ENCODE measurements at places on chromosomes 3 and 15.
A peak's percentile ranks its signal among the peaks of the same experiment; 100 is the strongest.

- DNase-seq: no peak
These were observed 200.7 kb downstream of the GREM1 start for GRCh38 chr15:32918547-32918946.

- DNase-seq: peak; percentile 57
These were observed 19.5 kb downstream of the MESD start for GRCh38 chr15:80970018-80970657.

GRCh38 chr3:194577986-194578905 is 55.0 kb downstream of the TMEM44 start:
- peak; percentile 49 for DNase-seq

GRCh38 chr3:101902041-101902440 is 52.7 kb downstream of the NFKBIZ start:
- DNase-seq: no peak

- DNase-seq: no peak
These were observed 8.1 kb upstream of the DNASE1L3 start for GRCh38 chr3:58218904-58219303.

DNA sequence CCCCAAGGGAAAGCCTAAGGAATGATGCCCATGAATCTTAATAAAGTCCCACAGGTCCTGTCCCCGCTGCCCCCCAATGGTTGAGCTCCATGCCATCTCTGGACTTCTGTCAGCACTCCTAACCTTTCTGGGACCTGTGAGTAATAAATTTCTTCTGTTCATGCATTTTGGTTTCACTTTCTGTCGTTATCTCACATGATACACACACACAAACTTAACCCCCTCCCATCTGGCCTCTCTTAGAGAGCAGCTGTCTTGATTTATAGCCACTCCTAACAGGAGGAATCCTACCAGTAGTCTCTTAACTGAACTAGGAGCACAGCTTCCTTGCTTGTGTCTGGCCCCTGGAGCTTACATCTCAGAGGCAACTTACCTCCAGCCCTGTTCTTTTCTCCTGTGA is 82.7 kb upstream of the SELENOK start:
- DNase-seq: no peak

- no peak for DNase-seq
These were observed 136.3 kb downstream of the GHSR start for GRCh38 chr3:172312001-172312400.

DNA sequence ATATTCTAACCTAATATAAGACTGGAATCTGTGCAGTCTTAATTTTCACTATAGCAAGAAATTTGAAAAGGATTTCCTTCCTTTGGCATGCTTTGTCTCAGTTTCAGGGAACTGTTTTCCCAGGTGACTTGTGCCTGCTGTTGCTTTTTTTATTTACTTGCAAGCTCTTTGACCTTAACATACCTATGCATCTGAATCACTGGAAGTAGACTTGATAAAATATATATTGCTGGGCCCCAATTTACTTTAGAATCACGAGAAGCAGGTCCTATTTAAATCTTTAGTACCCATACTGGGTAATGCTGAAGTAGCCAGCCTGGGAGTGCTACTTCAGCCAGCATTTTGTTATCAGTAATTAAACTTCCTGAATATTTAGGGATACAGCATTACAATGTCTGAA is 257.9 kb upstream of the ALCAM start:
- DNase-seq: no peak

- DNase-seq: no peak
These were observed 26.1 kb upstream of the BHLHE40 start for GRCh38 chr3:4953119-4953518.

DNA sequence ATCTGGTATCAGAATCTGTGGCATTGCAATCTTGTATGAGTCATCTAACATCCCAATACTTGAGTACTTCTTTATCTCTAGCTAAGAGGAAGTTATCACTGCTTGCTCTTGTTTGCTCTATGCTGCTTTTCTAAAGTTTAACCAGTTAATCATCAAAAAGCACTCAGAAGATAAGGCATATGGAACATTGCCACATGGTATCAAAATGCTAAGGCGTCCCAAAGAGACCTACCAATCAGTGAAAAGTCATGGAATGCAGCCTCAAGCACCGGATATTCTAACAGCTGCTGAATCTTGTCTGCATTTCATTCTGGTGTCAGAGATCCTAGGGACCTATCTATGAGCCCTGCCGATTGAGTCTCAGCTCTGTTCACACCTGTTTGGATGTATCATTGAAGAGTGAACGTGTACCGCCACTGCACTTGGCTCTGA is 192.8 kb downstream of the ARPP21 start:
- DNase-seq: peak; percentile 3

DNA sequence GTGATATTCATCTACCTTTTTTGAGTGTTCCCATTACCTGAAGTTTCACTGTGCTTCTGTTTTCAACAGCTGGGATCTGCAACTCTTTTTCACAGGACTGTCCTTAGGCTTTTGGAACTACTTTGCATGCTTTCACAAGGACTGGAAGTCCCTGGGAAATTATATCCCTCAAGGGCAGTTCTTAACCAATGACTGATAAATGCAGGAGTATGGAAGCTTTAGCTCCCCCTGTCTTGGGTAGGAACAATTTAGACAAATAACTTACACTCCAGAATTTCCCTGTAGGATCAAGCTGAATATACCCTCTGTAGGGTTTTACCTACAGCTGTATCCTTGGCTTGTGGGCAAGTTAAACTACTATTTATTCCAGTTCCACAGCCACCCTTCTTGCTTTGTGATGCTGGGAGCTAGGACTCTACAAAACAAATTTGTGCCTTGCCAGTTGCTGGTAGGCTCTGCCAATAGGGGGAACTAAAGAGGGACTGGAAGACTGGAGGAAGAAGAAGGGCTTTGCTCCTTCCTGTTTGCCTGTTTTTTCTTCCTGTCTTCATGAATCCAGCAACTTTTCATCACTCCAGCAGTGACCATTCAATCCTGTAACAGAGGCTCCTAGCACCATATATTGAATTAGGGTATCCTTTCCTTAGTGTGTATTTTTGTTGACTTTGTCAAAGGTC is 6.8 kb upstream of the ZNF280D start:
- peak; percentile 35 for DNase-seq

GRCh38 chr3:77262361-77262760 is 222.5 kb downstream of the ROBO2 start:
- no peak for DNase-seq

GRCh38 chr3:184567946-184568559 is 6.5 kb downstream of the EPHB3 start:
- no peak for DNase-seq

DNA sequence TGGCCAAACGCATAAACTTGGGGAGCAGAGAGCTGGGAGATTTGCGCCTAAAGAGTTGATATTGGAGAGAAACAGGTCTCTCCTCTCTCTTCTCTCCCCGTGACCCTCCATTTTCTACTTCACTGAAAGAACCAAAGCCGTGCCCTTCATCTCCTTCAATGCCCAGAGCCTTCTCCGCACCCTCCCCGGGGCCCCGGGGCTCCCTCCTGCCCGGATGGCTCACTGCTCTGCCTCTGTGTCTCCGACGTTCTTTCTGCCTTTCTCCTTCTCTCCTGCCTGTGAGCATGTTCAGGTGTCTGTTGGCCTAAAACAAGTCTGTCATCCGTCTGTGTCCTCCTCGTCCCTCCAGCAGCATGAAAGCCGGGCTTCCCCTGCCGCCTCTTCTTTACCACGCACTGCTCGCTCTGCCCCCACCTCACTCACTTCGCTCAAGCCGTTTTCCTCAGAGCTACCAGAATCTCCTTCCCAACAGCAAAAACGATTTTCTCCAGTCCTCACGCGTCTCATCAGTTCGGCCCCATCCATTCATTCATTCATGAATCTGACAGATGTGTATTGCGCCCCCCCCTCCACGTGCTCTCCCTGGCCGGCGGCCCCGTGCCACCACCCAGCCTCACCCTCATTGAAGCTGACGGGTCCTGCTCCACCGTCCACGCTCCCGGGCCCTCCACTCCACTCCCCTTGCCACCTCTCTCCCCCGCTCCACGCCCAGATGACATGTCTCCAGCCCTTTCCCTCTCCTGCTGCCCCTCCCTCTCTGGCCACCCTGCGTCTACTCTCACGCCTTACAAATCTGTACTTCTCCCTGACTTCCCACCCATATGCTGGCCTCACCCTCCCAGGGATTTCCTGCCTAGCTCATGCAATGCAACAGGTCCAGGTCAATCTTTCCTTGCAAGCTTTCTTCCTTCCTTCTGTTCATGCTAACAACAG is 10.2 kb downstream of the MUC4 start:
- DNase-seq: peak; percentile 3

DNA sequence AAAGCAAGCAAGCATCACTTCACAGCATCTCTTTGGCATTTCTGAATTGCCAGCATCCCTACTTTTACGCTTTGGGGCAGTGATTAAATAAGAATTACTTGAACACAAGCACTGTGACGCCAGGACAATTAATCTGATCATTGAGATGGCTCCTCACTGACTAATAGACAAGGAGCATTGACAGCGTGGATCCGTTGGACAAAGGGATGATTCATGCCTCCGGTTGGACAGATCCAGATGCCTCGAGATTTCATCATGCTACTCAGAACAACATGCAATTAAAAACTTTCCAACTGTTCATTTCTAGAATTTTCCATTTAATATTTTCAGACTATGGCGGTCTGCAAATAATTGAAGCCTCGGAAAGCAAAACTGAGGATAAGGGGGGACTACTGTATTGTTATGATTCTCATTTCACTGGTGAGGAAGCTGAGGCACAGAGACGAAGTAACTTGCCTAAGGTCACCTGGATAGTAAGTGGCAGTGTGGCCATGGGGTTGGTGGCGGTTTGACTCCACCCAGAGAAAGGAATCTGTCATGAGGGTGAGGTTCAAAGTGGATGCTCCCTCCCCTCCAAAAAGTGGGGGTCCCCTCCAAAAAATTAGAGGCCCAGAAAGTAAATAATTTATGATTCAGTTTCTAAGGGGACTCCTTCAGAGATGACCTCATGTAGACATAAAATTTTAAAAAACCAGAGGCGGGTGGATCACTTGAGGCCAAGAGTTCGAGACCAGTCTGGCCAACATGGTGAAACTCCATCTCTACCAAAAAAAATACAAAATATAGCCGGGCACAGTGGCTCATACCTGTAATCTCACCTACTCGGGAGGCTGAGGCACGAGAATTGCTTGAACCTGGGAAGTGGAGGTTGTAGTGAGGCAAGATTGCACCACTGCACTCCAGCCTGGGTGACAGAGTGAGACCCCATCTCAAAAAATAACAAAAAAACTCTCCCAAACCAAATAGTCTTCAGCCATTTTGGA is 12.3 kb upstream of the PGPEP1L start:
- DNase-seq: no peak

DNA sequence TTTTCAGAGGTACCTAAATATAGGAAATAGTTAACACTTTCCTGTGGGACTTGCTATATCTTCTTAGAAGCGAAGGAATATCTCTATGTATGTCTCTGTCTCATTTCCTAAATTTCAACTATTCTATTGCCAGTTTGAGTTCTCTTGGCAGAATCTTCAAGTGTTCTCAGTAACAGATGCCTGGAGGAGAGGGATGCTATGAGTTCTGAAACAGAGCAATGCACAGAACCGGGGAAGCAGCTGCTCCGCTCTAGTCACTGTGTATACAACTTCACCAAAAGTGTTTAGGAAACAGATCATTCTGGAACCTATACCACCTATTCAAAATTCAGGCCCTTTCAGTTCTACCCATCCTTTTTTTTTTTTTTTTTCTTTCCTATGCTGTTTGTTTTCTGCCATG is 144.6 kb downstream of the RORA start:
- DNase-seq: no peak

GRCh38 chr3:100631236-100631635 is 21.8 kb downstream of the ADGRG7 start:
- DNase-seq: no peak

DNA sequence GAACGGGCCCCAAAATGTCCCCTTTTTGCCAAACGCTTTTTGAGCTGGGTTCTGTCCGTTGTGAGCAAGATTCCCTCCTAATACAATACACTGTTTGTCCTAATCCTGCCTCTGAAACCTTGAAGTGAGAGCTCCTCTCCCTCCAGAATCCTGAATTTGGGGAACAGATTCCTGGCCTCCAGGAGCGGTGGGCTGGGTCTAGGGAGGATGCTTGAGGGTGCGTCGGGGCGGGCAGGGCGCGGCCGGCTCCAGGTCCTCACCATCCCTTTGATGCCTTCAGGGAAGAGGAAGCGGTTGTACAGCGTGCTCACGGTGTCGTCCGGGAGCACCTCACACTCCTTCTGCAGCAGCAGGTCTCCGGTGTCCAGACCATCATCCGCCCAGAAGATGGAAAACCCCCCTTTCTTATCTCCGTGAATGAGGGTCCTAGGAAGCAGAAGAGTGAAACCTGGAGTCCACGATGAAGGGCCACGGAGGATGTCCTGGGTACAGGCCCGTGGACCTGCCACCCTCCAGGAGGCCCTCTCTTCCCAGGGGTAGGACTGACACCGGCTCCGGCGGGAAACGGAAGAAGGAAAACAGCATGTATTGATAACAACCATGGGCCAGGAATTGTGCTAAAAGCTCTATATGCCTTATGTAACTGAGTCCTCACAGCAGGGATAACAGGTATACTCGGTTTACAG is 23.2 kb downstream of the ALDH1L1 start:
- no peak for DNase-seq

DNA sequence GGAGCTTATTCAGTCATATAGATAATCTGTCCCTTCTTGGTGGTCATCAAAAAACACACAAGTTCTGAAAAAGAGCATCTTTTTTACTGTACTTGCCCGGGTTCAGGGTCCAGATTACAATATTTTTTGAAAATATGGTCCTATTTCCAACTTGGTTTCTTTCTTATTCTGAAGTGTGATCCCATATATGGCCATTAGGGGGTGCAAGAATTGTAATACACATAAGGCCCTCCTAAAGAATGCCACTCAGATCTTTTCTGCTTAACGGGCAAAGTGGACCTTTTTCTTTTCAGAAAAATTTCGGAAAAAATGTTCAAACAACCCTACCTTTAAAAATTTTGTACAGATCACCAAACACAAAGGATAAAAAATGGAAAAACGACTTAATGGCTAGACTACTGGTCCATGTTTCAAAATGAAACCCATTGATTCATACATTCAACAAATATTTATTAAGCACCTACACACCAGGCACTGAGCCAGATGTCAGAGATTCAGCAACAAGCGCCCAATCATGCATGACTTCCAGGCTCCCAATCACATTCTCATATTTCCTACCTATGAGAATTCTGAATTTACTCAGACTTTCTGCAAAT is 102.0 kb upstream of the MYRIP start:
- no peak for DNase-seq

DNA sequence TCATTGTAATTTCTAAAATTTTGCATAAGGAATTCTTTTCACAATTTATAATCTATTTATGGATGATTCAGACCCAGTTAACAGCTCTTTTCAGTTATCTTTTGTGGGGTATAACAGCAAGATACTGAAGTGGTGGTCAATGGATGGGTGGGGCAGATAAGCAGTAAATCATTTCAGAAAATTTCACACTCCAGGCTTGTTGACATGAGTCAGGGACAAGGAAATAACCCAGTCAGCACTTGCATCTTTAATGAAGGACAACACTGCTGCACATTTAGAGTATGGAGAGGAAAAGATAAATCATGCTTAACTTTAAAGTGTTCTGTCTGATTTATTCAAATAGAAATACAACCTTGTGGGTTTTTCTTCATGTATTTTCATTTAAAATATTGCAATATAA is 181.6 kb downstream of the ROBO1 start:
- no peak for DNase-seq
